ENCODE measurements at places on chromosomes 11 and 22.

GRCh38 chr11:47411884-47412746, 3.7 kb downstream of the SLC39A13 start:
- peak; percentile 47 for DNase-seq

GRCh38 chr22:45587638-45588505, 83.8 kb upstream of the ATXN10 start:
- no peak for DNase-seq

- DNase-seq: no peak
Measured at GRCh38 chr11:123086305-123086704, 24.4 kb upstream of the HSPA8 start.

GRCh38 chr11:124674168-124674517, 439 bp downstream of the SPA17 start:
- DNase-seq: no peak

DNA sequence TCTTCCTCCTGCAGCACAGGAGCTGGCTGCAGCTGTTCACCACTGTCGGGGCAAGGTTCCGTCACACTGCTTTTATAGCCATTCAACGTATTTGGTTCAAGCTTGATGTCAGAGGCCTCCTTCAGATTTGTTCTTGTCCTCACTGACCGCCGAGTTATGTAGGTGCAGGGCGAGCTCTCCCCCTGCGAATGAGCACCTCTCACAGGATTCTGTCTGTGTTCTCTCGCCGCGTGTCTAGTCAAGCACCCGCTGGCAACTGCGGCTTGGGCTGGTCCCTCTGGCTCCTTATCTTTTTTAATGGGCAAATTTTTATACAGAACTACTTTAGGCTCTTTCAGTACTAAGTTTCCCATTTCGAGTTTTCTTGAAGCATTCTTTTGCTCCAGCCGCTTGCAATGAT, 37.4 kb upstream of the CHKA start:
- DNase-seq: no peak

- DNase-seq: no peak
Measured at GRCh38 chr11:55342901-55343300, at the start of gene OR4A16. TSS of gene OR4A16 (plus strand) at chr11:55343201. CDS start at chr11:55343201, 0 bp downstream.

DNA sequence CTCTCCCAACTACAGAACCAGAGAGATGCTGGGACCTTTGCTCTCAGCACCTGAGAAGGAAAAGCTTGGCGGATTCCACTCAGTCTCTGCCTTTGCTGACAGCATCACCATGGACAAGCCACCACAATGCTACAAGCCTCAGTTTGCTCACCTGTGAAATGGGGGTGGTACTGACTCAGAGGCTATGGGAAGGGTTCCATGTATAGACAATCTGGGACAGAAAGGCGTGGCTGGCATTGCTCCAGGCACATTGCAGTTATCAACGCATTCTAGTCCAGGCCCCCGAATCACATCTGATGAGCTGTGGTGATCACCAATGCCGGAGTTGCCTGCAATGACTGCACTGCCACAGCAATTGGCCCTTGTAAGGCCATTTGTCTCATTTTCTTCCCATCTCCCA, 72.6 kb downstream of the ISX start:
- DNase-seq: no peak

DNA sequence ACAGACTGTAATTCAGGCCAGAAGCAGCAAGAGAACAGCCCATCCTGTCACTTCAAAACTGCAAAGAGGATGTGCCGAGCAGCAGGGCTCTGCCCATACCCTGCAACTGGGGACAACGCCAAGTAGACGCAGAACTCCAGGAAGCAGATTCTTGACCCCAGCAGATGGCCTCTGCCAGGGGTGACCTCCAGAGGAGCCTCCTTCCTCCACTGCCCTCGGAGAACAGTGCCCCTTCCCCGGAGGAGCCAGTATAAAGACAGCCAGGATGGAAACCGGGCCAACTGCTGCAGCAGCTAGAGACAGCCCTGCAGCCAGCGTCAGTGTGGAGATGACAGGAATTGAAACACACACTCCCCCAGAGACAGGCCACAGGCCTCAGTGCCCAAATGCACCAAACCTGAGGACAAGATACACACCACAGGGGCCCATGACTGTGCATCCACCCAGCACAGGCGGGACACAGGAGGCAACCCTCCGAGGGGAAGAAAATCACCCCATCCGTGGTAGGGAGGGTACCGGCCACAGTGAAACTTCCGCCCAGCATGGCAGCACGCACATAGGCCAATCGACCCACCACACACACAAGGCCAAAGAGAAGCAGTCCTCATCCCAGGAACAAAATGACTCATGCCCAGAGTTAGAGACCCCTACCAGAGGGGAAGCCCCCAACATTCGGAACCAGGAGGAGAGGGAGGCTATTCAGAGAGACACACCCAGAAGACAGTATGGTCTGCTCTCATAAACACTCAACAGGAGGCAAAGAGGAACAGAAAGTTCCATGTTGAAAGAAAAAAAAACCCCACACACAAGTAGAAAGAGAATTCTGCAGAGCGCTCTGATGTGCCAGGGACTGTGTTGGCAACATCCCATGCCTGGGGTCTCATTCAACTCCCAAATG, 5.6 kb downstream of the AHNAK start:
- DNase-seq: no peak

DNA sequence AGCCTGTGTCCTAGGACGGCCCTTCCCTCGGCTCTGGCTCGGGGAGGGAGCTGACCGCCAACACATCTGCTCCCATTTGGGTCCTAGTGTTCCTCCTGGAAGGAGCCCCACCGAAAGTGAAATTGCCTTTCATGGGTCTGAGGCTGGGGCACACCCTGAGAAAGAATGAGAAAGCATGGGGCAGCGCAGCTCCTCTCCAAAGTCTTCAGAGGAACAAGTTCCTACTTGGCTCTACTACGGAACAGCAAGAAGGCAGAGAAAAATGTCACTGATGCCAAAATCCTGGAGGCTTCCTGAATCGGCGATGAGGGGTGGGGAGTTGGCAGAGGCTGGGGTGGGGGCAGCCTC, 41.5 kb upstream of the MYEOV start:
- DNase-seq: no peak

DNA sequence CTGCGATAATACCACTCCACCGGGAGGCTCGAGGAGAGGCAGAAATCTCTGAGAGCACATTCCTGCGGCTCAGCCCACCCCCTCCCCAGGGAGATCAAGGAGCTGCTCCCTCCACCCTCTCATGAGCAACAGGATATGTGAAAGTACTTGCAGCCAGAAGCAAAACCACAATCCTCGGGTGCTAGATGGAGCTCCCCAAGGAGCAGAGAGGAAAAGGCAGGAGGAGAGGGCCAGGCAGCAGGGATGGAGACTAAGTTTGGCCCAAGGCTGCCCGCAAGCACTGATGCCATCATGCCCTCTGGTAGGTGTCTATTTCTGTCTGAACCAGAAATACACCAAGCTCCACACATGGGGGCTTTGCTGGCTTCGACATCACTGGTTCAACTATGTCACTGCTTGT, 22.3 kb downstream of the VPS37C start:
- no peak for DNase-seq

DNA sequence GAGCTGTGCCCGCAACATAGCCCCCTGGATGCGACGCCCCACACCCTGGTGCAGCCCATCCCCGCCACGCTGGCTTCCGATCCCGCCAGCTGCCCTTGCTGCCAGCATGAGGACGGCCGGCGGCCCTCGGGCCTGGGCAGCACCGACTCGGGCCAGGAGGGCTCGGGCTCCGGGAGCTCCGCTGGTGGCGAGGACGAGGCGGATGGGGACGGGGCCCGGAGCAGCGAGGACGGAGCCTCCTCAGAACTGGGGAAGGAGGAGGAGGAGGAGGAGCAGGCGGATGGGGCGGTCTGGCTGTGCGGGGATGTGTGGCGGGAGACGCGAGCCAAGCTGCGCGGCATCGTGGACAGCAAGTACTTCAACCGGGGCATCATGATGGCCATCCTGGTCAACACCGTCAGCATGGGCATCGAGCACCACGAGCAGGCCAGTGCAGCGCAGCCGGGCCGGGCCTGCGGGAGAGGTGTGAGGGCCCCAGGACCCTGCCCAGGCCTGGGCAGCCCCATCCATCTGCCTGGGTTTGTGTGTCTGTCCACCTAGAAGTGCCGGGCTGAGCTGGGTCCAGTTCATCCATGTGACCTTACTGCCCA, 79.0 kb downstream of the CACNA1I start:
- no peak for DNase-seq

GRCh38 chr11:96132437-96132836, 208.5 kb upstream of the MTMR2 start:
- no peak for DNase-seq

GRCh38 chr11:71307811-71308645, 55.7 kb upstream of the SHANK2 start:
- DNase-seq: no peak

GRCh38 chr11:12117611-12118010, 7.2 kb downstream of the MICAL2 start:
- DNase-seq: no peak

DNA sequence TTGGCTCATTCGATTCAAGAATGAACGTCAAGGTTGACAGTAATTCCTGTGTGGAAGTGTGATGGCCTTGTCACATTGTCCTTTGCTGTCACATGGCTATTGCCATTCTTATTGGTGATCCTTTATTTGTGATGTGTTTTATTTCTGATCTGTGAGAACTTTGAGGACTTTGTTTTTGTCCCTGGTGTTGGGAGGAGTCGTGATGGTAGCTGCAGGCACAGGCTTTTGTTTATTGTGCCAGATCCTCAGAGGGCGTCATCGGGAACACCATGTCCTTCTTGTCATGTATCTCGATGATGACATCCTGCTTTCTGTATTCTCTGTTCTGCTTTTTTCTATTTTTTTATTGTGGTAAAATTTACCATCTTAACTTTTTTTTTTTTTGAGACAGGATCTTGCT, 5.6 kb downstream of the PICK1 start:
- DNase-seq: no peak

GRCh38 chr11:85826116-85826855, 15.3 kb upstream of the SYTL2 start:
- no peak for DNase-seq

- no peak for DNase-seq
Measured at GRCh38 chr11:32273931-32274330, 161.4 kb downstream of the WT1 start.

DNA sequence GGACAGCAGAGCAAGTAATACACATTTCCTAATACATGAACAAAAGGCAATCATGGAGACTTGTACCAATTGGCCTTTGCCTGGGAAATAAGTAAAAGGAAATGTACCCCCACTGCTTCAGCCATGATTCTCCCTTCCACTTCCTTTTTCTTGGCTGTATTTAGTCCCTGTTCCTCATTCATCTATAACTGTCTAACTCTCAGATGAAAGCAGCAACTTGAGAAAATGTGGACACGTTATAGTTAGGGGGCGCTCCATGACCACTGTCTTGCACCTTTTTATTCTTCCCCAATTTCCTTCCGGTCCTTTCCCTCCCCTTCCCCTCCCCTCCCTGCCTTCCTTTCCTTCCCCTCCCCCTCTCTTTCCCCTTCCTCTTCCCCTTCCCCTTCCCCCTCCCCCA, 61.3 kb upstream of the BARX2 start:
- DNase-seq: no peak

DNA sequence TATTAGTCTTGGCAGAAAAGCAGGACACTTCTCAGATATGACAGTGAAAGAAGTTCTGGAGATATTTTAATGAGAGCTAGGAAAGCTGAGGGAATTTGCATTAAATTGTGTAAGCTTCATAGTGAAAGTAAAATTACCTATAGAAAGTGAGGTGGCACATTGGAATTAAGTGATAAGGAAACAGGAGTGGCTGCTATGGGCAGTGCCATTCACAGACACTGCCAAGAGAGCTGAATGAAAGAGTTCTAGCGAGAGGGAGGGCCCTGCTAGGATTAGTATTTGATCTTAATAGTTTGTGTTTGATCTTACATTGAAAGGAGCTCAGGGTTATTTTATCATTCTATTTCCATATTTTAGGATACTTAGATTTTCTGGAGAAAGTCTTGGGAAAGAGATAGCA, 351.9 kb downstream of the DDX10 start:
- DNase-seq: no peak

DNA sequence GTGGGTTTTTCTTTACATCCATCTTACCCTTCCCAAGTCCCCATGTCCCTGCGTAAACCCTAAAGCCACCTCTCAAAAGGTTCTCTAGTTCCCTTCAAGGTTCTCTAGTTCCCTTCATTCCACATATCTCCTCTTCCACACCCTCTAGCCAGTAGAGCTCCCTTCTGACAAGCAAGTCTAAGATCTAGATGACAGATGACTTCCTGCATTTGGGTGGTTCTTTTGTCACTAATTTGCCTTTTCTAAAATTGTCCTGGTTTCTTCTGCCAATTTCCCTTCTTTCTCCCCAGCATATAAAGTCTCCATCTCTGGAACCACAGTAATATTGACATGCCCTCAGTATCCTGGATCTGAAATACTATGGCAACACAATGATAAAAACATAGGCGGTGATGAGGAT, 7.8 kb downstream of the CD3E start:
- no peak for DNase-seq

DNA sequence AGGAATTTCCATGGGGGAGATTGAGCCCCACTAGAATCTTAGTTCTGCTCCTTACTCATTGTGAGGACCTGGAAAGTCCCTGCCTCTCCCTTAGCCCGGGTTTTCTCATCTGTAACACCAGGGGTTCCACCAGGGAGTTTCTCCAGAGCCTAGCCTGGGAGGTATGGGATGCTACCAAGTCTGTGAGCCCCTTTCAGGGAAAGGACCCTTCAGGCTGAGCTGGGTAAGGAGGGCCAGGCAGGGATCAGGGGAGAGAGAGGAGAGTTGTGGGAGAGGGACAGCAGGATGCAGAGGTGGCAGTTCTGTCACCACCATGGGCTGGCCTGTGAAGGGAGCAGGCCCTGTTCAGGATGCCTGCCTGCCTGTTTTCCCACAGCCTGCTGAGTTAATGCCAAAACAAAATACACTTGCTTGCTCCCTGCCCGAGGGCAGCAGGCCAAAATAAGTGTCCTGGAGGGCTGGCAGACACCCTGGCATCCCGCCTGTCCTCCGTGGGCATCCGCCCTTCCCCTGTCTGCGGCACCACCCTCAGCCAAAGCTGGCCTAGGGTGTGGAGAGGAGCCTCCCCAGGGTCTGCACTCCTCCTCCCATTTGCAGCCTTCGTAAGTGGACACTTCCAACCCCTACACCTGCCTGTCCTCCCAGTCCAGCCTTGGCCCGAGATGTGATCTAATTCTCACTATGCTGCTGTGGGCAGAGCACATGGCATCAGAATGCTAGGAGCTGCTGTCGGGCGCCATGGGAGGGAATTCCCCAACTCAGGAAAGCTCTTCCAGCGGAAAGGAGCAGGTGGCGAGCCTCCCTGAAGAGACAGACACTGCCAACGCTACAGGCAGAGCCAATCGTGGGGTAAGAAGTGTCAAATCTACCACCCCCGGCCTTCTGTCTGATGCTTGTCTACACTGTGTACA, 5.9 kb upstream of the FCHSD2 start:
- DNase-seq: no peak

Measured in effector memory CD8-positive, alpha-beta T cell (primary cell).